ENCODE measurements at places on chromosomes 6 and 20.

- no peak for DNase-seq
Measured at GRCh38 chr6:73830119-73830518, 134.1 kb downstream of the CD109 start.

DNA sequence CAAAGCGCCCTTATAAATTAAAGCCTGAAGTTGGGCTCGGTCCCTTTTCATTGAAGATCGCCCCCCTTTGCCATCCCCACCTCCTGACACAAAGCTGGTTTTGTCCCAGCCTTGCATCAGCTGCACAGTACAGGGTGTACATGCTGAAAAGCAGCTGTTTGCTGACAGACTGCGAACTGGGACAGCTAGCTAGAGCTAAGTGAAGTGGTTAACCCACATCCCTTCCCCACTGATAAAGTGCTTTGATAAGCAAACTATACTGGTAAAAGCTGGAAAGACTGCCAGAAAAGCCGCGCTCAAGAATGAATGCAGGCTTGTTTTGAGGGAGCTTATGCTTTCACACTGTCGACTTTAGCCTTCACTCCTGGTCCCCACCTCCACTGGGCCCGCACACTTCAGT is 207.3 kb downstream of the GMDS start:
- DNase-seq: peak; percentile 37

DNA sequence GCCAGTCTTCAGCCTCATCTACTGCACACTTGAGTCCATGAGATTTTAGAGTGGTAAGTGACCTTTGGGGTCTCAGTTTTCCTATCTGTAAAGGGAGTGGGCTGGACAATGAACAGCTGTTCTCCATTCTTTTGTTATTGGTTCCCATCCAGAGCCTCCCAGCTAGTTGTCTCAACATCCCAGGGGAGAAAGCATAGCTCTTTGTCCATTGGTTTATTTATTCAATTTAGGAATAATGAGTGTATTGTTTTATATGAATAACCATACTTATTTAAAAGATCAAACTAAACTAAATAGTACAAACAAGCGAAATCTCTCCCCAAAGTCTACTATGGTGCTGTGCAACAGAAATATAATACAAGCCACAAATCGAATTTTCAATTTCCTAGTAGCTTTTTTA is 13.7 kb downstream of the PIGT start:
- DNase-seq: no peak

DNA sequence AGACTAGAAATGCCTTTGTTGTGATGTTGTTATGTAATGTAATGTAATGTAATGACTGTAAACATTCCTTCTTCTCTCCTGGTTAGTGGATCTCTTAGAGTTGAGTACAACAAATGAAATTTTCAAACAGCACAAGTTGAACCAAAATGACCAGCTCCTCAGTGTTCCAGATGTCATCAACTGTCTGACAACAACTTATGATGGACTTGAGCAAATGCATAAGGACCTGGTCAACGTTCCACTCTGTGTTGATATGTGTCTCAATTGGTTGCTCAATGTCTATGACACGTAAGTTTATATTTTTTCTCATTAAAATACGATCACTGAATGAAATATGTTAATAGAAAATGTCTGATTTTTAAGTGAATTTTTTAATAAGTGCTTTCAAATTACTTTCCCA is 496.7 kb downstream of the UTRN start:
- DNase-seq: no peak
